ENCODE measurements at places on chromosomes 1 and 21.
A peak's percentile ranks its signal among the peaks of the same experiment; 100 is the strongest.

DNA sequence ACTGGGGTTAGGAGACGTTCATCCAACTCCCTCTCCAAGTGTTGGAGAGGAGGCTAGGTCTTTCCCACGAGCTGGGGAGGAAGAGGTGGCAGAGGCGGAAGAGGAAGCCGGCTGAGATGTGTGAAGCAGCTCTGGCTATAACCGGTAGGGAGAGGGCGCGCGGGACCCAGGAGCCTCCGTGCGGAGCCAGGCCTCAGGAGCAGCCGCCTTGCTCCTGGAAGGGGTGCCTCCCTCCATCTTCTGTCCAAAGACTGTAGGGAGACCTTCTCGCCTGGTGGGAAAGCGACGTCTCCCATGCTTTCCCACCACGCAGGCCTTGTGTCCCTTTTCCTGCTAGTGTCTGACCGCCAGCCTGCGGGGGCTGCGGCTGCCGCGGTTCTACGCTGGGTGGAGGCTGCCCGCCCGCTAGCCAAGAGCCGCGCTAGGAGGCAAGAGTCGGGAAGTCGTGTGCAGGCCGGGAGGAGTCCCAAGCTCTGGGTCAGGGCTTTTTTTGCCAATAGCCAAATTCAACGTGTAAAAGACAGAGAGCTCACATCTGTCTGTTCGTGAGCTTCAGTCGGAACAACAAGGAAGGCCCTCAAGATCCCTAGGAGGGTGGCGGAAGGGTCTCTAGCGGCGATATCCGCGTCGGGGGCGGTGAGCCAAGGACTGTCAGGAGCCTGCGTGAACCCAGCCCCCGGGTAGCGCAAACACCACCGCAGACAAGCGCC, 8.4 kb upstream of the NBPF11 start:
- DNase-seq, result no peak

DNA sequence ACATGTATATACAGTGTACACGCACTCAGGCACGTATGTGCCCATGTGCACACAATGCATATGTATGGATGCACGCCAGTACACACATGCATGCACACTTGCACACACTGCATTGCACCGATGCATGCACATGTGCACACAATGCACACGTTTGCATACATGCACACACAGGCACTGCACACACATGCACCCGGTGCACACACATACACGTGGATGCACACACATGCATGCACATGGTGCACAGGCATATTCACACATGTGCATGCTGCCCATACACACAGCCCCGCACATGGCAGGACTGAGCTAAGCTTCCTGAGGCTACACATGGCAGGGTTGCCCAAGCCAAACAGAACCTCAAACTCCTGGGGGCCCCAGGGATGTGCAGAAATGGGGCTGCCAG, 19.6 kb downstream of the ARHGEF16 start:
- no peak for DNase-seq

DNA sequence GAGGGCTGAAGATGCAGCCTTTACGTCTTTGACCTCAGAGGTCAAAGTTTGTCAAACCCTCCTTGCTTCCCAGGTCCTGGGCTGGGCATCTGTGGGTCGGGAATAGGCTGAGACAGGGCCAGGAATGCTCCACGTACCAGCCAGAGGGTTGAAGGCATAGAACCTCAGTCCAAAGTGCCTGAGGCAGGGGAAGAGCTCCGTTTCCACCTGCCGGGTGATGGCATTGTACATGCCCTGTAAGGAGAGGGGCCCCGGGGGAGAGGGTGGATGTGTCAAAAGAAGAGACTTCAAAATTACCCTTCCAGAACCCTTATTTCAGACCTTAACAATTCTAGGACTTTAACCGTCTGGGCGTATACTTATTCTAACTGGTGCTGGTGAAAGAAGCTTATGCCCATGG, 3.7 kb downstream of the AKR7A3 start:
- no peak for DNase-seq

DNA sequence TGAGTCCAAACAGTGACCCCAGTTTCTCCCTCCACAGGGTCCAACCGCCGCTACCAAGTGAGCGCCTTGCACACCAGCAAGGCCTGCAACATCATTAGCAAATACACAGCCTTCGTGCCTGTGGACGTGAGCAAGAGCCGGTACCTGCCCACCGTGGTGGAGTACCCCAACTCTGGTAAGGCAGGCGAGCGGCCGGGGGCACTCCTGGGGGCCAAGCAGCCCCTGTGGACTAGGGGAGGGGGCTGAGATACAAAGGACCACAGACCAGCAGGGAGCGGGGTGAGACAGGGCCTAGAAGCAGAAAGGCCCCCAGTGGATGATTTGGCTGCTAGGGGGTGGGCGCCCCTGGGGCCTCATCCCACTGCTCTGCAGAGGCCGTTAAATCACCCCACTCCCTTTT, 54.7 kb downstream of the VWA5B1 start:
- DNase-seq, result no peak

DNA sequence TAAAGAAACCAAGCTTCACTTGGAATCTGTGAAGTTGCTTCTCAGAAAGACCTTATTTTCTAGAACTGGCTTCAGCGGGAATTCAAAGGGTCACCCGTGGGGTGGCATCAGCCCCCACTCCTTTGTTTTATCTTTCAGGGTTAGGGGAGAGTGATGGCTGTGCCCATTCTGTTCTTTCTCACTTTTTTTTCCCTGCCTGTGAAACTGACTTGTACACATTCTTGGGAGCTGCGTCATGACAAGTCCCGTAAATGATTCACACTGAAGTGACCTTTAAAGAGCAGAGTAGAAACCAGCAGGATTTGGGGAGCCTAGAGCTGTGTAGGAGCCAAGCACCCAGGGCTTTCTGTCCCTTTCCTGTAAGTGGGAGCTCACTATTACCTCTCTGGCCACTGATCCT, 43.8 kb downstream of the SLC44A3 start:
- no peak for DNase-seq

- DNase-seq, result no peak
Observed at GRCh38 chr1:179743679-179744400, 749 bp downstream of the FAM163A start.

DNA sequence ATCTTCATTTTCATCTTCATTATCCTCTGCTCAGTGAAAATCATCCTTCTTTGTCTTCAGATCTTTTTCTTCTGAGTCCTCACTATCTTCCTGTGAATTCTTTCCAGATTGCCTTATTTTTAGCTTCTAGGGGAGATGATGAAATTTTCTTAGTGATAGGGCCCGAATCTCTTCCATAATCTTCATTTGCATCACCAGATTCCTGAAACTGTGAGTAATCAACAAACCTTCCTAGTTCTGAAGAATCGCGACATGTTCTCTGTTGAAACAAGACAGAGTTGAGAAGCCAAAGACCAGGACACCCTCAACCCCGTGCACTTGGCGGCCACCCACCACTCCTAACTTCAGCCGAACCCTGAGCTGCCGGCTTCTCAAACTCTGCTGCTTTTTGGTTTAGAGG, 92.8 kb upstream of the CDC42BPA start:
- DNase-seq, result no peak

DNA sequence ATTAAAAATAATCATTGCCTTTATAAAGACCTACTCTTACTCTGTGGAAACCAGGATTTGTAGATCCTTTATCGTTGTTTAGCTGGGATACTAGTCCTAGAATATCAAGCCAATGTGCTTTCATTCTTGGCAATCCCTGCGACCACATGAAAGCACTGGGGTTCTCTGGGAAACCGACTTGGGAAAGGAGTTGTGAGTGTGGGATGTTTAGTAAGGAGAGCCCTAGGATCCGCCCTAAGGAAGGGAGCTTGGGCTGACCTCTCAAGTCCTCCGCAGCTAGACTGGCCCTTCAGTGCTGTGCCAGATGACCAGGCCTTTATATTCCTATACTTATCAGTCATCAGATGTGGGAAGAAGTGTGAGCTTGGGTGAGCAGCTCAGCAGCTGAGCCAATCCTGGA, 5.2 kb upstream of the KRTAP19-8 start:
- peak; percentile 22 for DNase-seq

GRCh38 chr1:183598386-183598785, 8.1 kb upstream of the NCF2 start:
- no peak for DNase-seq

- DNase-seq, result no peak
Observed at GRCh38 chr1:20216574-20216973, 30.3 kb upstream of the PLA2G2C start.

DNA sequence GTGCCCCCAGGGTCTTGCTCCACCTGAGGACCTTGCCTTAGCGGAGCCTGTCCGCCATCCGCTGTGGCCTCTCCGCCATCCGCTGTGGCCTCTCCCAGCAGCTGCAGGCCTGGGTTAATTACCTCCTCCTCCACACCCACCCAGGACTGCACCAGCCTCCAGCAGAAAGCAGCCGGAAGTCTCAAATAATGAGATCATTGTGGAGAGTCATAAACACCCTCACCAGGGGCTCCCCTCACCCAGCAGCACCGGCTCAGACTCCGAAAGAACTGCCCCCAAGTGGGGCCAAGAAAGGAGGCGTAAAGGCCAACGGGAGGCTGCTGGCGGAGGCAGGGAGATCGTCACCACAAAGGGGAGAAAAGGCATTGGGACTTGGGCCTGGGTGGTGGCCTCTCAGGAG, 10.7 kb upstream of the GPR153 start:
- DNase-seq, result no peak
